NB4 (cell line): ENCODE measurements at places on chromosomes 4 and X.

DNA sequence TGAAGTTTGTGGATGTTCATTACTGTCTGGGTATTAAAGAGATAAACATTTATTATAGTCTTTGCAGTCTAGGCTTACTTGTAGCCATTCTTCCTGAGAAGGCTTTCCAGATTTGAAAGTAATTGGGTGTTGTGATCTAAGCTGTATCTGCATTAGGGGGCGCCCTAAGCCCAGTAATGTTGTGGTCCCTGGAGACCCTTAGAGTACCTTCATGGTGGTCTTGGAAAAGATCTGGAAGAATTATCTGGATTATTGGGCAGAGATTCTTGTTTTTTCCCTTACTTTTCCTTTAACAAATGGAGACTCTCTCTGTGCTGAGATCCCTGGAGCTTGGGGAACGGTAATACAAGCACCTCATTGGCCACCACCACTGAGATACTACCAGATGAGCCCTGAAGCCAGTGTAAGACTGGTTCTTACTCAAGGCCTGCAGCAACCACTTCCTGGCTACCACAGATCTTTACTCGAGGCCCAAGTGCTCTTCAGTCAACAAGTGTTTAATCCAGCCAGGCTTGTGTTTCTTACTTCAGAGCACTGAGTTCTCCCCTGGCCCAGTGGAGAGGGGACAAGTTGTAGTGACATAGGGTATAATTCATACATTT lies 63.1 kb downstream of the RTL3 start:
- peak; percentile 54 for DNase-seq

GRCh38 chr4:82905205-82905604 lies 4.7 kb downstream of the THAP9 start:
- peak; percentile 41 for DNase-seq

DNA sequence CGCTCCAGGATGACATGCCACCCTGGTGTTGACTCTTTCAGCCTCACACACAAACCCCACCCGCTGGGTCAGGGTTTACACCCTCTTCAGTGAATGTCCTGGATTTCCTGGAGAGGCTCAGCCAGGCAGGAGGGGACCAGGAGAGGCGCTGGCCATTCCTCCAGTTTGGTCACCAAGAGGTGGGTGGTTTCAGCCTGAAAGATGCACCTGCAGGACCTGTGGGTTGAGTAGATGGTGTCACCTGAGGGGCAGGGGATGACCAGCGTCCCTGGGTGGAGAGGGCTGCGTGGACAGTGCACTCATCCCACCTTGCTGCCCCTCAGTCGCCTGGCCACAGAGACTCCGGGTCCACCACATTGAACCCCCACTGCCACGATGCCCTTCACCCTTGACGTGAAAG lies 179.7 kb downstream of the ASMT start:
- DNase-seq: no peak

DNA sequence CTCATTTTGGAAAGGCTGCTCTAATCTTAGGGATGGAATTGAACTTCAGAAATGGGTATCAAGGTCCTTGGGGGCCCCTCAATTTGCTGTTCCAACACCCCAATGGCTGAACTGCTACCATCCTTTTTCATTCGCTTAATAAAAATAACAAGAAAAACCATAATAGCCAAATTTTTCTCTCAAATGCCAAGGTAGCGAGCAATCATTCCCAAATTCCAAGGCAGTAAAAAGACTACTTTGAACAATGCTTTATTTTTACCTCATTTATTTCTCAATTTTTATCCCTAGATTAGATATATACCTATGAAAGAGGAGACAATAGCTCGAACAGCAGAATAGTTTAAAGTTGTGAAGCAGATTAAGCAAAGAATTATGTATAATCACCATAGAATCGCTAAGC lies 323.4 kb upstream of the SLC7A11 start:
- DNase-seq: no peak

GRCh38 chr4:67820903-67821302 lies 62.9 kb downstream of the TMPRSS11D start:
- DNase-seq: no peak

- DNase-seq: no peak
Observed at GRCh38 chr4:79266136-79266535, 59.7 kb downstream of the NAA11 start.

DNA sequence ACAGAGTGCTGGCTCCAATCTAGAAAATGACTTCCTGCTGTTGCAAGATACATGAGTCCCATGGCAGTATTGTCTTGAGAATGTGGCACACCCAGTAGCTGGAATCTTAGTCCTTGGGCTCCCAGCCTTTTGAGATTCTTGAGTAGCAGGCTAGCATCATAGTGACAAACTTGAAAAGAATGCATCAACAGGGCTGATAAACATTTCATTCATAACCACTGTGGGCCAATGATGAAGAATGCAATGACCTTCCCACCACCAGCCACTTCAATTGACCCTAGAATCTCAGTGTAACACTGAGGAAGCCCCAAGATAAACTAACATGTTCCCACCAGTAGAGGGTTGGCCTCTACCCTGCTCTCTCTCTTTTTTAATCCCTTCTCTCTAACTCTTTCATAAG lies 329.3 kb downstream of the GBA3 start:
- no peak for DNase-seq

GRCh38 chr4:2092669-2093053 lies 33.5 kb downstream of the NAT8L start:
- DNase-seq: no peak

GRCh38 chr4:114770624-114771023 lies 172.0 kb downstream of the UGT8 start:
- no peak for DNase-seq

- no peak for DNase-seq
Observed at GRCh38 chr4:118784776-118785175, 51.1 kb downstream of the SEC24D start.

DNA sequence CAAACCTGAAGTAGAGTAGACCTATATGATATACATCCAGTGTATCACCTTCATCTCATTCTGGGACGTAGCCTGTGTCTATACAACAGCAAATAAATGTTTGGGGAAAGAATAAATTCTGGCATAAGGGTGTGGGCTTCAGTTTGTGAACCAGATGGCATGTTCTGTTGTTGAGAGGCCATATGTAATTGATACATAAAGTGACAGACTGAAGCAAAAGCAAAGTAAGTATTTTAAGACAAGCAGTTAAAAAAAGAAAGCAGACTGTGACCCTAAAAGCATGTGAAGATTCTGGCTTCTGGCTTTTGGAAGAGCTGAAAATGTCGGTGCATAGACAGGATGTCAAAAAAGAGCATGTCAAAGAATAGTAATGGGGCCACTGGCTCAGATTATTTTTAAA lies 22.9 kb downstream of the MID2 start:
- DNase-seq: no peak

- DNase-seq: no peak
Observed at GRCh38 chr4:126057371-126057770, 742.6 kb downstream of the FAT4 start.

DNA sequence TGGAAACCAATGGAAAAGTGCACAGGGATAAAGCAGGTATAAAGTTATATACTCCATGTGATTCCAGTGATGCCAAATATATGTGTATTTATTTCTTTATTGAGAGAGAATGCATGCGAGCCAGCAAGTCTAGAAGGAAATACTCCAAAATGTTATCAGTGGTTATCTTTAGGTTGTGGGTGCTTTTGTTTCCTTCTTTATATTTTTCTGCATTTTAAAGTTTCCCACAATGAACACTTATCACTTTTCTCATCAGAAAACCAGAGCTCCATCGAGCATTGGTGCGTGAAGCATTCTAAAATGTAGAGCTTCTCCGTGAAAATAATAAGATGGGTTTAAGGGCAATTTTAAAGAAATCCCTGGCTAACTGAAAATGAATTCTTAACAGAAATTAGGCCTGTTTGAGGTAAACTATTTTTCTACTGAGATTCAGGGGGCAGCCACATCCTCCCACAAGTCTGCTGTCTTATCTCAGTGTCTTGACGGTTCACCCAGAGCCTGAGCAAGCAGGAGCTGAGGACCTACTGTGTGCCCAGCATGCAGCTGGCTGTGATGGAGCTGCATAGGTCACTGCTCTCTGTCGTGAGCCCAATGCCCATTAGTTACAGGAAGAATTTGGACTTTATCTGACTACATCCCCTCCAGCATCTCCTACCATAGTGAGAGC lies 18.7 kb upstream of the CD40LG start:
- no peak for DNase-seq

GRCh38 chr4:89316931-89317366 lies 9.3 kb upstream of the GPRIN3 start:
- peak; percentile 82 for DNase-seq

DNA sequence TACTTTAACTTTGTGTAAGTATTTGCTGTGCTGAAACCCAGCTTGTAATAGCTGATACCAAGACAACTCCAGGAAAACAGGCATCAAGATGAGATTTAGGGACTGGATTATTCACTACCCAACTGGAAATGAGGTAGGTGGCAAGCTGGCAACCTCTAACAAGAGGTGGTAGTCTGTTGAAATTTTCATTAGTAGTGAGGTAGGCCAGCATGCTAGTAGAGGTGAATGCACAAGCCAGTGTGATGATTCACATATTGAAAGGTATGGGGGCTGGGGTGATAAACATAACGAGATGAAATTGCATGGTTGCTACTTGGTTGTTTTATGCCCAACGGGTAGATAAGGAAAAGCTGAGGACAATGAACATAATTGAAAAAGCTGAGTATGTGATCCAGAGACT lies 8.5 kb upstream of the TMPRSS11D start:
- no peak for DNase-seq

GRCh38 chrX:69457756-69458155 lies 46.4 kb upstream of the NALF2 start:
- DNase-seq: no peak

DNA sequence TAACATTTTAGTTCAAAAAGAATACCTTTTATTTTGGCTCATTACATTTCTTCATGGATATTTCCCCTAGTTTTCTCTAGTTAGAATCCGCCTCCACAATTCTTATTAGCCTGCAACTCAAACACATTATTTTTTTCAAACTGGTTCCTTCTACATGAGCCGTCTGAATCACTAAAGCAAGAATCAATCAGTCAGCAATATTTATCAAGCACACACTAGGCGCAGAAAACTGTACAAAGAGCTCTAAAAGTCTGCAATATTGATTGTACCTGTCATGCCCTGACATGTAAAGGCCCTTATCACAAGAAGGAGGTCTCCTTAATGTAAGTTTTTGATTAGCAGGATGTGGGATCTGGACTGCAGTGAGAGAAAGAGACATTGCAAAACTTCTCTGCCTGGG lies 94.8 kb upstream of the CENPE start:
- DNase-seq: no peak

- no peak for DNase-seq
Observed at GRCh38 chr4:85779165-85779564, 304.2 kb downstream of the ARHGAP24 start.

GRCh38 chrX:20668550-20668949 lies 401.8 kb upstream of the RPS6KA3 start:
- no peak for DNase-seq

DNA sequence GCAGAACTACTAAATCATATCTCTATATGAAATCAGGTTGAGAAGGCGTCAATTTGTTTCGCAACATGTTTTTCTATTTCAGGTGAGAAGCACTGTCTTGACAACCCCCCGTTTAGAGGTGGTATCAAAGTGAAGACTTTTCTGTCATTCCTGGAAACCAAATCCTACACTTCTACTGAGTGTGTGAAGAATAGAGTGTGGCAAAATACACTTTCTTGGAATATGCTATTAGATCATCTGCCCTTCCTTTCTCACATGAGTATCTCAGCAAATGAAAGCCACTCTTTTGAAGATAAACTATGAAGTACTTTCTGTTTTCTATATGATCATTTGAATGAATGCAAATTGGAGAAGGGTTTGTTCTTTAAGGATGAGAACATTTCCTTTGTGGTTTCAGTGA lies 174.0 kb upstream of the FMR1 start:
- DNase-seq: no peak

- no peak for DNase-seq
Observed at GRCh38 chr4:10161840-10162239, 45.2 kb upstream of the WDR1 start.

- no peak for DNase-seq
Observed at GRCh38 chr4:143270256-143270838, 66.3 kb upstream of the GAB1 start.

DNA sequence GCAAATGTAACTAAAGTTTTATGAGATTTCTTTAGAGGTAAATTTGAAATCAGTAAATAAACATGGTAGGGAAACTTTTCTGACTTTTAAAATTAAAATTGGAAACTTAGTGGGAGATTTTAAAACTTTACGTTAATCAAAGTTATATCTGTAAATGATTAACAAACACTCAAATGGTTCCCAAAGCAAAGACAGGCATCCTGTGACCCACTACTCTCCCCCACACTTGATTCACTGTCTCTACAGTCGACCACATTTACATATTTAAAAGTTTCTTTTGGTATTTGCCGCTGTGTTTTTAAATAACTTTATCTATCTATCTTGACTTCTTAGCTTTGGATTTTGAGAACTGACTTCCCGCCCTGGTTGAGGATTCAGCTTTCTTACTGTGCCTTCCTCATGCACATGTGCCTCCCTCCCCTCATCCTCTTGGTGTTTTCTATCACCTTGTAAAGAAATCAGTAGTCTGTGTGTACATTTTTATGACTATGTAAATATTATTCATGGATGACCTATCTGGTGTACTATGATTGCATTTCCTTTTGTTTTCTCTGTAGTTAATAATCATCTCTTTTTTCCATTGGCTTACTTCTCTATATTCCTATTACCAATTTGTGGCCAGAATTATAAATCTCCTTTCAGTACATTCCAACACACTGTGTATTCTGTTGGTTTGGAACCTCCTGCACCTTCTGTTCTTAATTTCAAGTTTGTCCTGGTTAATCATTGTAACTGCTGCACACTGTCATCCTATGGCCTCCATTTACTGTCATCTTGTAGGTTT lies 72.6 kb downstream of the WWC2 start:
- no peak for DNase-seq

GRCh38 chrX:137194164-137194563 lies 160.4 kb upstream of the GPR101 start:
- peak; percentile 55 for DNase-seq

- no peak for DNase-seq
Observed at GRCh38 chr4:96448315-96448872, 608.5 kb downstream of the PDHA2 start.

DNA sequence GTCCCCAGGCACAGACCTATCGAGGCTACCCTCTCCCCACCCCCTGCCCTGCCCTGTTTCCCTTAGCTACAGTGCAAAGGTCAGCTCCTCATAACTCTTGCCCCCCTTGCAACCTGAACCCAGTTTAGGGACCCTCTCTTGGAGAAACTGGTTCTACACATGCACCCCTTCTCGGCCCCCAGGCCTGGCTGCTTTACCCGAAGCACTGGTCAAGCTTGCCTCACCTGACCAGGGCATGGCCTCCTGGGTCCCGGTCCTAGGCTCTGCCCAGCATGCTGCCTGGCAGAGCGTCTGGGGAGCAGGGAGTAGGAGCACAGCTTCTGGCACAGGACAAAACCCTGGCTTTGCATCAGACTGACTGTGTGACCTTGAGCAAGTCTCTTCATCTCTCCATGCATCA lies 28.0 kb downstream of the ZNF185 start:
- DNase-seq: no peak

DNA sequence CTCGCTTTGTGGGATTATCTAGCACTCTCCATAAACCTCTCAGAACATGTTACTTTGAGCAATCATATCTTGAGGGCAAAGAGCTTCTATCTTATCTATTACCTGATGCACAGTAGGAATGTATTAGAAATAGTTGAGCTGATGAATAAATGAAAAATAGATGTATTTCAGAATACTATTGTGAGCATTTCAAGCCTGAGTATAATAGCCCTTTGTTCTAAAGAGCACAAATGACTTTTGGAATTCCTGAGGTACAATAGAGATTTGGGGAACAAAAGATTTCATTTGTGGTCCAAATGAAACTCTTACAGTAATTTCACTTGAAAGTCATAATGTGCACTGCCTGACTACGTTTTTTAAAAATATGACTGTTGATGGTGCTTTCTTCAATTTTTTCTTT lies 159.5 kb downstream of the UGT8 start:
- no peak for DNase-seq

GRCh38 chr4:182133033-182133432 lies 110.2 kb upstream of the TENM3 start:
- no peak for DNase-seq
